Central memory CD8-positive, alpha-beta T cell (primary cell): ENCODE measurements at places on chromosomes 16 and 17.

GRCh38 chr16:77789085-77790008 is 983 bp downstream of the VAT1L start:
- DNase-seq = no peak

DNA sequence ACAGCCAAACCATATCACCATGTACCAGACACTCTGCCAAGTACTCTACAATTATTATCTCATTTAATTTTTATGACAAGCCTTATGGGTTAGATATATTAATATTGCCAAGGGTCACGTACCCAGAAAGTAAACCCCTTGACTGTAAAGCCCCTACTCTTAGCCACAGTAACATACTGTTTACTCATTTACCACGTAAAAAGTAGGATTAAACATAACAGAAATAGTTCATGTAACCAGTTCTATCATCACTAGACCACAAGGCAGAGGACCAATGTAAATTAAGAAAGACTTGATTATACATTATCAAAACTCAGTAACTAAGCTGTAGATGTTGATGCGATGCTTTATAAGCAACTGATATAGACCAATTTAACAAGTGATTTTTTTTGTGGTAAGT is 101.5 kb upstream of the CNTNAP4 start:
- no peak for DNase-seq

- DNase-seq = no peak
These were observed 468.0 kb upstream of the RBFOX1 start for GRCh38 chr16:6864671-6865070.

DNA sequence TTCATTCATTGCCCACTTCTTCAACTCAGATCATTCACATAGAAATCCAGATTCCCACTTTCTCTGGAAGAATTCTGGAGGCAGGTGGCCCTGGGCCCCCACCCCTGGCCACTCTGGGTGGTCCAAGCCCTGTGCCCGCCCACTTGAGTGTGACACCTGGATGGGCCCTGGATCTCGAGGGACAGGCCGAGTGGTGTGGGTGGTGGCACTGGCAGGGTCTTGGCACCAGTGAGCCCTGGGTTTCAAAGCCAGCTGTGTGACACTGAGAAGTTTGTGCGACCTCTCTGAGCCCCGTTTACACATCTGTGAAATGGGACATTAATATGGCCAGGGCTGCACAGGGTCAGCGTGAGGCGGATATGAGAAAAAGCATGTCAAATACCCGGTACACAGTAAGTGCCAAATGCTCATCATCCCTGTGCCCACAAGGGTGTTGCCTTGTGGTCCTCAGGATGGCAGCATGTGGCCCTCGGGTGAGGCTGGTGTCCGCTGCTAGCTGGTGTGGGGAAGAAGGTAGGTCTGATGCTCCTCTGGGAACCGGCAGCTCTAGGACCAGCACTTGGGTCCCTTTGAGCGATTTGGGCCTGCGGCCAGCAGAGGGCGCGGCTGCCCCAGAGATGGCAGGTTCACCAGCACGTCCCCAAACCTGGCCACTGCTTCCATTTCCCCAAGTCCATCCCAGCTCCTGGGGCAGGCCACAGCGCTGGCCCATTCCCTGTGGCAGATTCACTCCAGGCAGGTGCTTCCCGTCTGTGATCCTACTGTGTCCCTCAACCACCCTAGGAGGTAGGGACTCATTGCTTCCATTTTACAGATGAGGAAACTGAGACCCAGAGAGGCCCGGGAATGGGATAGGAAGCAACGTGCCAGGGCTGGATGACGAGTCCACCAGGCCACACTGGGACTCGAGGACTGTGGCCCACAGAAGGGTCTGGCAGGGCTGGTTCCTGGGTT is 3.6 kb downstream of the OSGIN1 start:
- DNase-seq = peak; percentile 36

DNA sequence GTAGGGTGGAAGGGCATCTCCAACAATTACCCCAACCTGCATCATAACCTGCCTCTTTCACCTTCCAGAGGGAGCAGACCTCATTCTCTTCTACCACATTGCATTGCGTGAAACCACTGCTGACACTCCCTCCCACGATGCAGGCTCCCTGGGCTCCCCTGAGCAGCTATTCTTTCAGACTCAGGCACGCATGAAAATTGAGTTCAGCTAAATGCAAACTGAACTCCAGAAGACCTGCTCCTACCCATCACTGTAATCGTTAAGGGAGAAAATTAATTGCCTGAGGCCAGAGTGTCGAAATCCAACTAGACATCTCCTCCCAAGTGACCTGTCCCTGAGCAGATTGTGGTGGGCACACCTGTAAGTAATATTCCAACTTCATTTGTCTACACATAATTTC is 186.0 kb downstream of the GRIN2A start:
- DNase-seq = no peak
